Transverse colon (tissue), 4 donors: ENCODE measurements at places on chromosomes 3 and 15. TPM values are rescaled to one million over a fixed set of nuclear protein-coding genes. Genes with fewer than 3 reads are reported as not detected.

DNA sequence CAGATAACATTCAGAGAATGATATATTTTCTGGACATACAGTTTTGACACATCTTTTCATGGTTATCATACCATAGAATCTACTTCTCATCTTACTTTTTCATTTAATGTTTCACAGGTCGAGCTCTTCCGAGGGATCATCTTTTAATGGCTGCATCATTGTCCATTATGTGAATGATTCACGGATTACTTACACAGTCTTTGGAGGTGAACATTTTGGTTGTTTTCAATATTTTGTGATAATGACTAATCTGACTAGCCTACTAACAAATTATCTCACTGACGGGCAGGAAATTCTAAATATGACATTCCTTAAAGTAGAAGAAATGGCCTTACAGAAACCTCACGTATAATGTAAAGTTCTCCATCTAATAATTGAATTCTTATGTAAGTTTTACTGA, 209.1 kb upstream of the STRIT1 start:
- DNase-seq, result no peak

The HAPLN3 gene
- total RNA-seq, result 3.8 TPM

The HACD2 gene
- 69.1 TPM for total RNA-seq

The GPR149 gene
- total RNA-seq, result not detected

The PLS1 gene
- 507 TPM for total RNA-seq

DNA sequence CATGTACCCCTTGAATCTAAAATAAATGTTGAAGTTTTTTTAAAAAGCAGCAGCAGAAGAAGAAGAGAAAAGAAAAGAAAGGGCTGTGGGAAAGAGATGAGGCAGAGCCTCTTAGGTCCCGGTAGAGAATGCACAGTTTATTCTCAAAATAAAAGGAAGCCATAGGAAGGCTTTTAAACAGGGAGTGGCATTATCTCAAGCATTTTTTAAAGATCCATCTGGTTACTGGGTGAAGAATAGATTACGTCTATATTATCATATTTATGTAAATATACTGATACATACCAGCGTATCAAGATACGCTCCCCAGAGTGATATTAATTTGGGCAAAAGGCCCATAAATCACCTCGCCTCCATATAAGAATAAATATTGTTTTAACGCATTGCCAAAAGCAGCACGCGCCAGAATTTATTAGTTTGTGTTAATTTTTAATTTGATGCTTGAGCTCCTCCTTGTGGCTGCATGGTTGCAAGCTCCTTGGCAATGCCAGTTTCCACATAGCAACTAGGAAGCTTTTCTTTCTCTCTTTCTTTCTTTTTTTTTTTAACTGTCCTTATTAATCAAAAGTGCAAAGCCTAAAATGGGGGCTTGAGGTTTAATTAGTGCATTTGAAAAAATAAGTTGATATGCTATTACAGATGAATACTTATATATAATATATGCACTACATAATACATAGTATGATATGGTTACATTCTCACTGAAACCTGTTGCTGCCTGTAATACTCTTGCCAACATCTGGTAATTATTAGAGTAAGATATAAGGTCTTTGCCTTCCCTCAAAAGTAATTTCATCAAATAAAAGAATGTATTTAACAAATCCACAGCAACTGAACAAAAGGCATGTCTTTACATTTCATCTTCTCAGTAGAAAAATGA, 242.8 kb upstream of the UBE2E2 start:
- peak; percentile 32 for DNase-seq

The CISH gene
- 4.4 TPM for total RNA-seq

- DNase-seq, result no peak
Observed at GRCh38 chr3:146227486-146227885, 23.4 kb downstream of the PLSCR4 start.

GRCh38 chr3:161239700-161240099, 18.6 kb downstream of the NMD3 start:
- DNase-seq, result no peak

- no peak for DNase-seq
Observed at GRCh38 chr3:141280086-141280485, 48.5 kb downstream of the PXYLP1 start.

The KIF7 gene
- 6.7 TPM for total RNA-seq

DNA sequence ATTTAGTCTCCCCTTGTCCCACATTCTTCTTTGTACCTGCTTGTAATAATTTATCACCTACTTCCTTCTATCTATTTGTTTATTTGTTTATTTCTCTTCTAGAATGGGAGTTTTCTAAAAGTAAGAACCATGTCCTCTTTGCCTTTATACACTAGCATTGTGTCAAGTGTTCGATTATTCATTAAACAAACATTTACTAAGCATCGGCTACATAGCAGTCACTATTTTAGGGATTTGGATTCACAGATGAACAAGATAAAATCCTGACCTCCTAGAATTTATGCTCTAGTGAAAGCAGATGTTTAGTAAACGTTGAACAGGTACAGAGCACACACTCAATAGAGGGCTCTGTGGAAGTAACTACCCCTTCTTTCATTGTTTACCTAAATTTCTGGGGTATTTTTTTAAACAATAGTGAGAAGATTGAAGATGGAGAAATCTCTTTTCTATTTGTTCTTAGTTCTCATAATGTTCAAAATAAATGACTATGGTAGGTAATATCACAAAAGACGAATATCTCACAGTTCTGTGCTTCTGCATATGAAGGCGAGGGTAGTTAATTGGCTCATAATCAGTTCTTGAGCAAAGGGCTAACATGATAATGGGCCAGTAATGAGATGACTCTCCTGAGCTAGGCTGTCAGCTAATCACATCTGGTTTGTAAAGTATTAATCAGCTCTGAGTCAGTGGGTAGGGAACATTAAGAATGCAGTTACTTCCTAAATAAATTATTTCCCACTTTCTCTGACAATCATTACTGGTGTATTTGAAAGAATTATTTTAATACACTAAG, 111.9 kb downstream of the SLC9A9 start:
- no peak for DNase-seq

The TRIM69 gene
- 5.6 TPM for total RNA-seq

GRCh38 chr3:66021731-66022131, 17.0 kb downstream of the MAGI1 start:
- DNase-seq, result no peak

The PDCD7 gene
- 22.1 TPM for total RNA-seq

DNA sequence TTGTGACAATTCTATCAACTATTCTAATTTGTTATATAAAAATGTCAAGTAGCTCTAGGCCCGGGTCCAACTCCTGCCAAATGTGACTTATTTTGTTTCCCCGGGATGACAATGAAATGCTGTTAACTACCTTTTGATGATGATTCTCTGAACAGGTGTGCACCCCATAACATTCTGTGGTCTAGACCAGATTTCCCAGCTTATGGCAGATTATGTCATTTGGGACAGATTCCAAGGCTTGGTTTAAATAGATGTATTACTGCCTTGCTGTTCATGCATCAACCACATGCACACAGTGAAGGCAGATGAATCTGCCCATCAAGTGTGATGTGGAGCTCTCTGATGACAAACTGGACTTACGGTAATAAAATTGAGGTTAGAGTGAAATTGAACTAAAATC, 150.5 kb downstream of the MECOM start:
- DNase-seq, result no peak

The ST3GAL6 gene
- total RNA-seq, result 2.5 TPM

DNA sequence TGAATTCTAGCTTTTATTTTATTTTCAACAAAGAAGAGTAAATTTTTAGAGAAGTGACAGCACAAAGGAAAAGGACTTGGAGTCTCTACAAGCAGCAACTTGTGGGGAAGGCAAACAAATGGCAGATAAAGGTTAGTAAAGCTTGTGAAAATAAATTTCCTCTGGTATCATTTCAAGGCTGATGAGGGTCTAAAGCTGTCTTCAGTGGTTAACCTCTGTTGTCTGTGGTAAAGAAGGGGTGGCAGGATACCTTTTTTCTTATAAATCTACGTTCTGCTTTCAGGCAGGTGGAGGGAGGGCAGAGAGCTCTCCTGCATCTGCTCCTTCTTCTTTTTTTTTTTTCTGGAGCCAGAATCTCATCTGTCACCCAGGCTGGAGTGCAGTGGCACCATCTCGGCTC, 50.5 kb downstream of the NMD3 start:
- DNase-seq, result no peak

DNA sequence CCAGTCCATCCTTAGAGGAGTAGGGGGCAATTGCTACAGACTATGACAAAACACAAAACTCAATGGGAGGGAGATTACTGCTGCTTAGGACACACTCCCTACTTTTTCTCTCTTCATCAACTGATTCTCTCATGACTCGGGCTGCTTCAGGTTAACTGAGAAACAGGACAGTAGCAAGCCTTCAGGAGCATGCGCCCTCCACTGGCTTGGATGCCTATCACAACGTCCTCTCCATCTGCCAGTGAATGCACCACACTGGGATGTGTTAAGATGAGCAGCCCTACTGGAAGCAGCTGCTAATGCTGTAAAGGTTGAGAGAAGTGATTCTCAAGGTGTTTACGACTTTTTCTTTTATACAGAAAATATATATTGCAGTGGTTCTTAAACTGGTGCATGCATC, 542.3 kb downstream of the EDEM1 start:
- DNase-seq, result no peak
